RPMI8226 (cell line): ENCODE measurements at places on chromosomes 13 and 19.

DNA sequence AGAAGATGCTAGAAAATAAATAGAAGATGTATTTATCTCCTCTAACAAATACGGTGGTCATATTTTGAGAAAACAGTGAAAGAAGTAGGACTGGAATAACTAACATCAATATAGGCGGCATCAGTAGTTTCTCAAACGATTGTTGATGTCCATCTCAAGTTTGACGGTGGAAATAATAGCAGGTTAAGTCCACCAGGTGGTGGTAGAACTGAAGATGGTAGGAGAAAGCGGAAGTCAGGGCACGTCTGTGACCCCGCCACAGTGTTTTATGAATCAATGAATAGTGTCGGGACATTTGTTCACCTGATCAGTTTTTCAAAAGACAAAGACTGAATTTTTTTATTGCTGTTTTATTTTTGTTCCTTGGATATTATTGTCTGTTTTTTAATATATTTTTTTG lies 706.4 kb upstream of the SLC10A2 start:
- peak; percentile 37 for DNase-seq

DNA sequence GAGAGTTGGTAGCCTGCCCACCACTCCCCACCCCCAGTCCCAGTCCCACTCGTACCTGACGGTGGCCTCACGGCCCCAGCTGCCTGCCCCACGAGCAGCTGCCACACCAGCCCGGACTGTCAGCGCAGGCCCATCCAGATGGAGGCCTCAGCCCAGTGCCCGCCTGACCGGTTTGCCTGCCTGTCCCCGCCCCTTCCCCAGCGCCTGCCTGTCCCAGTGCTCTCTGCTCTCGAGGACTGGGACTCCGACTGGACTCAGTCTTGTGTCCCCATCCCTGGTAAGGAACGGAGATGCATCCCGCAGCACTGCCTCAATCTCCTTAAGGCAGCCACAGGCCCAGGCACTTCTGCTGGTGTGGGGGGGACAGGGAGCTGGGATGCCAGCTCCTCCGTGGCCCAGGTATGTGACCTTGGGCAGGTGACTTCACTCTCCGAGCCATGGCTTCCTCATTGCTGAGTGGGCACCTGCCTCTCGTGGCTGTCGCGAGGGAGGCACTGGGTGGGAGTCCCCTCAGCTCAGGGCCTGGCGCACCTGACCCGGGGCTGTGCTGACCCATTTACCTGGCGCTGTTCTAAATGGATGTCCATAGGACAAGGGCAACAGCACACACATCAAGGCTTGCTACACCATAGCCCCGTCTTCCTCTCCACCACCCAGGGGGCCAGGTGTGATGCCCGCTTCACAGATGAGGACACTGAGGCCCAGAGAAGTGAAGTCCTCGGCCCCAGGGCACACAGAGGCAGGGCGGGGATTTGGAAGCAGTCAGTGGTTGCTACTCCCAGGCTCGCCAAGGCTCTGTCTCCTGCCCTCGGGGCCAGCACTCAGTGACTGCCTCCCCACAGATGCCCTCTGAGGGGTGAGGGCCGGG lies at the start of gene NKPD1:
NKPD1 (minus strand) TSS at position 113 of the 868 bp plus-strand sequence. CDS start 832 bp downstream, outside the sequence.
- no peak for DNase-seq

DNA sequence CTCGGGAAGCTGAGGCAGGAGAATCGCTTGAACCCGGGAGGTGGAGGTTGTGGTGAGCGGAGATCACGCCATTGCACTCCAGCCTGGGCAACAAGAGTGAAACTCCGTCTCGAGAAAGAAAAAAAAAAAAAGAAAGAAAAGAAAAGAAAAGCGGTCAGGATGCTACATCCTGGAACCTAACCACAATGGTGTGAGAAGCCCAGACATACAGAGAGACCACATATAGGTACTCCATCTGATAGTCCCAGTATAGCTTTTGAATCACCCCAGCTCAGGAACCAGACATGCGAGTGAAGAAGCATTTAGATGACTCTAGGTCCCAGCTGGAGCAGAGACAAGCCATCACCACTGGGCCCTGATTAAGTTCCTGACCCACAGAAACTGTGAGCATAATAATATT lies 3.2 kb downstream of the IFNL1 start:
- DNase-seq: no peak

GRCh38 chr19:37251308-37252229 lies 33.6 kb downstream of the ZNF383 start:
- DNase-seq: peak; percentile 81

DNA sequence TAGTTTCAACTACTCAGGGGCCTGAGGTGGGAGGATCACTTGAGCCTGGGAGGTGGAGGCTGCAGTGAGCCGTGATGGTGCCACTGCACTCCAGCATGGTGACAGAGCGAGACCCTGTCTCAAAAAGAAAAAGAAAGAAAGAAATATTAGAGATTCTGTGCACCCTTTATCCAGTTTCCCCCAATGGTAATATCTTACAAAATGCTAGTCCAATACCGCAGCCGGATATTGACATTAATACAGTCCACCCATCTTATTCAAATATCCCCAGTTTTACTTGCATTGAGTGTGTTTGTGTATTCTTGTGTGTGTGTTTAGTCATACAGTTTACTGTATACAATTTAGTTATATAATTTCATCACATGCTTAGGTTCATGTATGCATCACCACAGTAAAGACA lies 8.6 kb upstream of the IFNL4 start:
- DNase-seq: no peak

DNA sequence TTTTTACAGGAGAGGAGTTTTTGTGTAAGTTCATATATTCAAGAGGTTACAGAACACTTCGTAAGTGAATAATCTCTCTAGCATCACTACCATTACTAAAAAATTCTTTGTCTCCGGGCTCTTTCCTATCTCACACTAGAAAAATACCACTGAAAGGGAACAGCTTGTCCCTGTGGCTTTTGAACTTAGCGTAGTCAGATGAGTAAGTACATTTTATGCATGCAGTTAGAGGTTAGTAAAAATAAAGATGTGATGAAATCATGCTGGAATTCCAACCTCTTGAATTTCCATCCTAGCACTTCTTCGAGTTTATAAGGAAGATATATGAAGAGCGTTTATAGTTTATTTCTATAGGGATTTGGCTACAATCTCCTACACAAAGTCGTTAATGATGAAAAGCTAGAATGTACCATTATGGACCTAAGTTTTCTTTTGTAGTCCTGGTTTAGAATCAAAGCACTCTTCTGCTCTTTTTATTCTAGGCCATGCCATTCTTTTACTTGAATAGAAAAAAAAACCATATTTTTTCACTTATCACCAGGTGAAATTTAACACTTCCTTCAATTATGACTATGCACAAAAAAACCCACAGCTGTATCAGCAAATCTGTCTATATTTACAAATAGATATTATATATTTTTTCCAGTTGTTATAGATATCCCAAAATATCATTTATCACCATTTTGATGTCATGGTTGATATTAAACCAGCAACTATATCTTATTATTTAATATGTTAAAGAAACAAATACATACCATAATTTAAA lies 139.9 kb upstream of the PCDH9 start:
- no peak for DNase-seq

GRCh38 chr19:49875857-49876421 lies 1.2 kb downstream of the AKT1S1 start:
- DNase-seq: peak; percentile 52

- DNase-seq: peak; percentile 18
Measured at GRCh38 chr13:51781246-51782022, 22.5 kb downstream of the DHRS12 start.

GRCh38 chr13:29073755-29074154 lies 253.6 kb downstream of the MTUS2 start:
- DNase-seq: no peak

DNA sequence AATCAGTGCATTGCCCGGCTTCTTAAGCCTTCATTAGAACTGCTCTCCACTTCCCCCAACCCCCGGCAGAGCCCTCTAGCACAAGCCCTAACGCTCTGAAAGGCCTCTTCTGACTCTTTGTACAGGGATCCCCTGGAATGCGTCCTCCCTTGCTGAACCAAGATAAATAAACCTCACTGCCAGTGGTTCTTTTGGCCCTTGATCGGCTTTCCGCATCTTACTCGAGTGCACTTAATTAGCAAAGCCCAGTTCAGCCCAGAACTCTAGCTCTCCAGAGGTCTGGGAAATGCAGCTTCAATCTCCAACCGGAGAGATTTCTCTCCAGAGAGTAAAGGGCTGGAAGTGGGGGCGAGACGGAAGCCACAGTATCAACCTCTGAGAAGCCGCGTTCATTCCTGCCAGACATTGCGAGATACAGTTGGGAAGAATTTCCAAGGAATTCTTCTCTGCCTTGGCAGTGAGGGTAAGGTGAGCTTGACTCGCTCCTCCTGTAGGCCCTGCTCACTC lies 8.7 kb upstream of the ZNF444 start:
- DNase-seq: no peak

DNA sequence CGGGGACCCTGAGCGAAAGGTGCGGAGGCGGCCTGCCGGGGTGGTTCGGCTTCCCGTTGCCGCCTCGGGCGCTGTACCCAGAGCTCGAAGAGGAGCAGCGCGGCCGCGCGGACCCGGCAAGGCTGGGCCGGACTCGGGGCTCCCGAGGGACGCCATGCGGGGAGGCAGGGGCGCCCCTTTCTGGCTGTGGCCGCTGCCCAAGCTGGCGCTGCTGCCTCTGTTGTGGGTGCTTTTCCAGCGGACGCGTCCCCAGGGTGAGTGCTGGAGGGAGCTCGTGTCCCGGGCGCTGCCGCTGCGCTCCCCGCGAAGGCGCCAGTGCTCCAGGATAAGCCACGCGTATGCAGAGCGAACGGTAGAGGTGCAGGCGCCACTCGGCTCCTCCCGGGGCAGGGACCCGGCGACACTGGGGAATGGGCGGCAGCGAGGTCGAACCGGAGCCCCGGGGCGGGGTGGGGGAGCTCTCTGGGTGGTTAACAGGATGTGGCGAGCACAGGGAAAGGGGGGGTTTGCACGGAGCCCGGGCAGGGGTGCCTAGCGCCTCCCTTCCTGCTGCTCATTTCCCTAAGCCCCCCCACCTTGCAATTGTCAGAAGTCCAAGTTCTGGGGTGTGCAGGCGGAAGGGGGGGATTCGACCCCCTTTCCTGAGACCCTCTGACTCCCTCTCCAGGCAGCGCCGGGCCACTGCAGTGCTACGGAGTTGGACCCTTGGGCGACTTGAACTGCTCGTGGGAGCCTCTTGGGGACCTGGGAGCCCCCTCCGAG lies at the start of gene IL27RA:
IL27RA (plus strand) TSS at position 44 of the 762 bp plus-strand sequence; CDS start at position 155, 111 bp downstream.
- DNase-seq: peak; percentile 71

GRCh38 chr19:10670182-10670581 lies 16.0 kb downstream of the ILF3 start:
- no peak for DNase-seq

GRCh38 chr13:112545856-112546255 lies 42.1 kb downstream of the TUBGCP3 start:
- no peak for DNase-seq

DNA sequence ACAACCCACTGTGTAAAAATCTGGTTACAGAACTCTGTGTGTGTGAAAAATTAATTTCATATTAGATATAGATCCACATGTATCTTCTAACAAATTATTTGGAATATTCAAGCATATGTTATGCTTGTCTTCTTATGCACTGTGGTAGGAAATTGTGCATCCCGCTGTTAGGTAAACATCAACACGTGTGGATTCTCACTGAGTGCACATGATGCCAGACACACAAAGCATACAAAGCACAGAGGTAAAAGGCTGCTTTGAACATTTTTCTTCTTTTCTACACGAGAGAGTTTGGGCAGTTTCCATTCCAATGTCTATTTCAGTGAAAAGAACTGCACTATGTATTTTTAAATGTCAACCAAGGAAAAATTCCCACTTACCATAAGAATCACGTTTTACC lies 354.9 kb downstream of the PCDH9 start:
- DNase-seq: no peak

DNA sequence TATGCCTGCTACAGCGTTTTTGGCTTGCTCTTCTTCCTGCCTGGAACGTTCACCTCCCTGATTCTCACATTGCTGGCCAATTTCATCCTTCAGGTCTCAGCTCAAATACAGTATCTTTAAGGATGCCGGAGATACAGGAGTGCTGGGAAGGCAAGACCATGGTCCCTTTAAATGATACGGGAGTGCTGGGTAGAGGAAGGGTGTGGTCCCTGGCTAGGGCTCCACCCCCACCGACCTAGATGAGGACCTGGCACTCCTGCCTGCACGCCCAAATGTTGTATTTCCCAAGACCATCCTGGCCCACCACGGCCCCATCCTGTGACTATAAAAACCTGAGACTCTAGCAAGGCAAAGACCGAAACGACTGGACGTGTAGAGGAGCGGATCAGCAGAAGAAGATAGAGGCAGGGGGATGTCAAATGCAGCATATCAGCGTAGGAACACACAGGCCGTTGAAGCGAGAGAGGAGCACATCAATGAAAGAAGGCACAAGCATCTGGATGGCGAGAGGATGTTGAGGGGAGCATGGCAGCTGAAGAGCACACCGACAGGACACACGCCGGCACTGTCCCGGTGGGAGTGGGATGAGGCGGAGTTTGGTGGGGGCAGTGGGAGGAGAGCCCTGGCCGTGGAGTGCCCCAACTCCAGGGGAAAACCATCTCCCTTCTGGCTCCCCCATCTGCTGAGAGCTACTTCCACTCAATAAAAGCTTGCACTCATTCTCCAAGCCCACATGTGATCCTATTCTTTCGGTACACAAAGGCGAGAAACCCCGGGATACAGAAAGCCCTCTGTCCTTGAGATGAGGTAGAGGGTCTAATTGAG lies 74.0 kb downstream of the PCDH9 start:
- no peak for DNase-seq

GRCh38 chr13:66578305-66578704 lies 651.8 kb downstream of the PCDH9 start:
- no peak for DNase-seq

DNA sequence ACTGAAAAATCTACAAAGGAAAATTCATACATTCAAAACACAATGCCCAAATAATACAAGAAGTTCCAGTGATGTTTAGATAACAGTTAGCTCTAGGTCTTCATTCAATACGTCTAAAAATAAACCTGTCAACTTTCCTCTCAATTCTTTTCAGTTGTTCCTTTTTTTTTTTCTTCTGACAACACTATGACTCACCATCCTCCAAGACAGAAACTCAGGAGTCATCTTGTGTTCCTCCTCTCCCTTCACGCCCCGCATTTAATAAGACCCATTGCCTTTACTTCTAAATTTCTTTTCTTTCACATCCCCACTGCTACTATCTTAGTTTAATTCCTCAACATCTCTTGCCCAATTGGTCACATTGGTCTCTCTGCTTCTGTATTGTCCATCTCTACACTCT lies 759.9 kb downstream of the GPC5 start:
- no peak for DNase-seq

- peak; percentile 60 for DNase-seq
Measured at GRCh38 chr13:46667687-46668281, 114.8 kb downstream of the LRCH1 start.

- peak; percentile 84 for DNase-seq
Measured at GRCh38 chr19:41548954-41549688, 26.8 kb upstream of the CEACAM21 start.

- DNase-seq: peak; percentile 23
Measured at GRCh38 chr19:55376241-55376933, at the start of gene TMEM190. TMEM190 (plus strand) TSS chr19:55376826; CDS start chr19:55376854, 28 bp downstream.

GRCh38 chr19:13149628-13150186 lies 468 bp downstream of the STX10 start:
- peak; percentile 69 for DNase-seq
